Muscle of arm (tissue), 14 donors: ENCODE measurements at places on chromosomes 6 and 20.

- no peak for DNase-seq
Observed at GRCh38 chr6:163900570-163900969, 486.1 kb downstream of the QKI start.

DNA sequence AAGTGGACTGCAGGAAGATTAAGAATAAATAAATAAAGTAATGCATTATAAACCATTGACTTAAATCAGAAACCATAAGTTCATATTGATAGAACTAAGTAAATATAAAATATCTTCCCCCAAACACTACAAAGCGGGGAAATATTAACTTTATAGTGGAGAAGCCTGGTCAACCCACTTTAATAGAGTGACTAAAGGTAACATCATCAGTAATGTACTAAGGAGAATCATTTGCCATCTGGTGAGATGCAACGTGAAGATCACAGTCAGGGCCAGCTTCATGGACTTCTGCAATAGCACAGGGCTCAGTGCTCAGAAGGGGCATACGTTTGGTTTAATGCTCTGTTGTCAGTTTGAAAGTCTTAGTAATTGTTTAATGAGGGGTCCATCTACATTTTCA, 58.8 kb upstream of the CD83 start:
- DNase-seq = no peak

- no peak for DNase-seq
Observed at GRCh38 chr6:33834401-33835392, 30.9 kb upstream of the MLN start.

- DNase-seq = peak; percentile 70
Observed at GRCh38 chr20:41329435-41330342, 10.9 kb upstream of the LPIN3 start.

DNA sequence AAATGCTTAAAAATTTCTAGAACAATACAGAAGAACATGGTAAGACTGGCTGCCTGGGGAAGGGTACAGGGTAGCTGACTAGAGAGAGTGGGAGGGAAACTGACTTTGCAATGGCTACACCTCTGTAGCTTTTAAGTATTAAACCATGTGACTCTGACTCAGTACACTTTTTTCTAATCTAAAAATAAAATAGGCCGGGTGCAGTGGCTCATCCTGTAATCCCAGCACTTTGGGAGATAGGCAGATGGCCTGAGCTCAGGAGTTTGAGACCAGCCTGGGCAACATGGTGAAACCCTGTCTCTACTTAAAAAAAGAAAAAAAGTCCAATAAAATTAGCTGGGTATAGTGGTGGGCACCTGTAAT, 18.5 kb downstream of the ATP9A start:
- no peak for DNase-seq

- DNase-seq = no peak
Observed at GRCh38 chr20:6401893-6402557, 279.2 kb upstream of the FERMT1 start.

DNA sequence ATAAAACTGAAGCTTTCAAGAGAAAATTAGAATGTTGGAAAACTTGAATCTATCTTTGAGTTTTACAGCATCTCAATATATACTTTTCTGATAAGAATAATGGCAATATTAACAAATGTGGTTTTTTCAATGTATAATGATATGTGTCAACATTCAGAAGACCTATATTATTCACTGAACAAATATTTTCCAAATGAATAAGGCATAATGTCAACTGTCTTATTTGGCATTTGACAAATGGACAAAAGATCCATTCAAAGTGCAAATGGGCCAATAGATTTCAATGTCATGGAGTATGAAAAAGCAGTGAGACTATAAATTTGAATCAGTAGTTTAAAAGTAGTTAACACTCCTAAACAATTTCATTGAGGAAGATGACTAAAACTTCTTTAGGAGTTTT, 20.9 kb downstream of the LMBRD1 start:
- DNase-seq = no peak

DNA sequence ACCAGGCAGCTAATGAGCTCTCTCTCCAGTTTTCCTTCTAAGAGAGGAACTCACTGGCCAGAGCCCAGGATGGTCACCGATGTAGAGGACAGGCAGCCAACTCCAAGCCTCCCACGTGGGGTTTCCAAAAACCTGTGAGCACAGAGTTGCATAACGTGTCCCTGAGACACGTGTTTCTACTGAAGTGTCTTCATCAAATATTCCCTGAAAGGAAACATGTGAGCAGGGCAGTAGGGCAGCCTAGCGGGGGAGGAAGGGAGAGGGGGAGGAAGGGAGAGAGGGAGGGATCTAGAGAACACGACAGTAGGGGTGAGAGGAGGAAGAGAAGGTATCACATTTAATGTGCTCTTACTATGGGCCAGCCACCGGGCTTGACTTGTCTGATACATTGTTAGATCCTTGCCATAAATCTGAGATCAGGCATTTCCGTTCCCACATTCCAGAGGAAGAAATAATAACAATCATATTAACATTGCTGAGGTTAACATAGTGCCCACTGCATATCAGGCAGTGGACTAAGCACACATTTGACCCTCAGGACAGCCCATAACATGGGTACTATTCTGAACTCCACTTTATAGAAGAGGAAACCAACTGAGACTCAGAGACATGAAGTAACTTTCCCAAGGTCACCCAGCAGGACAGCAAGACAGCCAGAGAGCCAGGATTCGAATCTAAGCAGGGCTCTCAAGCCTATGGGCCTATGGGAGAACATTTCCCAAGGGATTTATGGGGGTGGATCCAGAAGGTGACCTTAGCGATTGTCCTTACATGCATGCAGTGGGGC, 4.5 kb upstream of the SYS1 start:
- no peak for DNase-seq

GRCh38 chr6:4324746-4325145, 189.4 kb upstream of the ECI2 start:
- no peak for DNase-seq

DNA sequence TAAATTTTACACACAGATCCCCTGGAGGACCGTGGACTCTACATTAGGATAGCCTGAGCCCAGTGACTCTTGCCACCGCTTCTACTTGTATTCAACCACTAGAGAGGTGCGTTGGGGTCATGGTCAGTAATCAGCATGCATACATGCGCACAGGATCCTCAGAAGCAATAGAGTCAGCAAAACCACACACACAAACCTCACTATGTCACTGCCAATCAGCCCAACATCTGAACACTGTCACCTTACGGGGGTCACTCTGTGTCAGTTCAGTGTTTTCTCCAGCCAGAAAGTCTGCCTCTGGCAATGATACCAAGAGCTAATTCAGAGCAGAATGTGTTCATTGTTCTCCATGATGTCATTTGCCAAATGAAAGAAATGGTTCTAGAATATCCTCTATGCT, 225.3 kb downstream of the KHDC1L start:
- DNase-seq = no peak
